ENCODE measurements at places on chromosomes 16 and 17.

DNA sequence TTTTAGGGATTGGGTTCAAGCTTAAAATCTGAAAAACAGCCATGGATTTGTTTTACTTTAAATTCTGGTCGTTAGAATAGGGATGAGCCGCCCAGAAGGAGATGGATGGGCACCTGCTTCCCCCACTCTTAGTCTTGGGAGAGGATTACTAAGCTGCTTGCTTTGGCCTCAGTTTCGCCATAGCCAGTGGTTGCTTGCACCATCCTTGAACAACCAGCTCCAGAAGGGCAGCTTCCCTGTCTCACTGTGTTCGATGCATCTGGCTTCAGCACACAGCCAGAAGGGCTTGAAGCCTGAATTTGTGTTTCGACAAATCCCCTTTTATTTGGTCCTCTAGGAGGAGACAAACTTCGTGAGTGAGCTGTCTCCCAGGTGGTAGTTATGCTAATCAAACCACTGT, 7.1 kb downstream of the CYB5D2 start:
- no peak for DNase-seq

GRCh38 chr16:22632606-22633005, 121.9 kb downstream of the NPIPB5 start:
- DNase-seq, result no peak

- no peak for DNase-seq
These were observed 996 bp upstream of the KCNJ12 start for GRCh38 chr17:21375162-21375560.

DNA sequence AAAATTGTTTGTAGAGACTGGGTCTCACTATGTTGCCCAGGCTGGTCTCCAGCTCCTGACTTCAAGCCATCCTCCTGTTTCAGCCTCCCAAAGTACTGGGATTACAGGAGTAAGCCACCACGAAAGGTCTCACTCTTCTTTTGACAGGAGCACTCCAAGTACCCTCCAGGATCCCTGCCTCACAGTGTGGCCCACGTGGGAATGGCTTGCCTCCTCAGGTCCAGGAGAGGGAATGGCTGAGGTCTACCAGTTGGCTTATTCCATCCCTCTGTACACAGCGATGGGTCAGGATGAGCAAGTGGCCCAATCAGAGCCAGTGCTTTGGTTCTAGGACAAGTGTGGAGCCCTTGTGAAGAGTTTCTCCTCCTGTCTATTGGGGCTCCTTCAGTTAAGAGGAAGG, 73.7 kb upstream of the ZNF423 start:
- DNase-seq, result no peak

DNA sequence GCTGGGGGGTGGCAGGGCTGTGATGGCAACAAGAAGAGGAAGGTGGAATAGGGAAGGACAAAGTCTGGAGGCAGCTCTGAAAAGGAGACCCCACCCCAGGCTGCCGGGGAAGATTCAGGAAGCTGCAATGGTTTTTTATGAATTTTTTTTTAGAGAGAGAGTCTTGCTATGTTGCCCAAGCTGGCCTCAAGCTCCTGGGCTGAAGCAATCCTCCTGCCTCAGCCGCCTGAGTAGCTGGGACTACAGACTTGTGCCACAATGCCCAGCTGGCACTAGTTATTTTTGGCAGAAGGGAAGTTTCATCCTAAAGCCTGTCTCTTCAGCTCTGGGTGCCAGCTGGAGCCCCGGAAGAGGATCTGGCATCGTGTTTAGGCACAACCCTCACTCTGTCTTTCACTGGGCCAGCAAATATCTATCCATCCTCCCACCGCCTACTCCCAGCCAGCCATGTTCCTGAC, 1.3 kb upstream of the CES3 start:
- peak; percentile 39 for DNase-seq

GRCh38 chr16:57289391-57290257, 5.2 kb upstream of the PLLP start:
- DNase-seq, result no peak

GRCh38 chr16:24671455-24671954, 57.9 kb upstream of the TNRC6A start:
- DNase-seq, result no peak

GRCh38 chr16:26550111-26550610, 516.6 kb upstream of the C16orf82 start:
- no peak for DNase-seq

All from suppressor macrophage treated with lipopolysaccharide for 1 hour (primary cell).